Memory B cell (primary cell): ENCODE measurements at places on chromosomes 1 and 21.

- peaks cover 47% of the 10 kb centered on the region for H3K4me1 ChIP-seq
- peak overlapping the region; percentile 93 for H3K27ac ChIP-seq
- H3K36me3 ChIP-seq: peaks cover 56% of the 10 kb centered on the region
- DNase-seq: no peak
- H3K4me3 ChIP-seq: no peak overlapping the region
These were observed 9.5 kb downstream of the DENND2D start for GRCh38 chr1:111190931-111191451.

GRCh38 chr1:67717876-67718275, 32.9 kb downstream of the GADD45A start:
- H3K27ac ChIP-seq: no peak overlapping the region
- no peak overlapping the region for H3K4me3 ChIP-seq
- no peaks in the 10 kb centered on the region for H3K27me3 ChIP-seq
- no peaks in the 10 kb centered on the region for H3K4me1 ChIP-seq

DNA sequence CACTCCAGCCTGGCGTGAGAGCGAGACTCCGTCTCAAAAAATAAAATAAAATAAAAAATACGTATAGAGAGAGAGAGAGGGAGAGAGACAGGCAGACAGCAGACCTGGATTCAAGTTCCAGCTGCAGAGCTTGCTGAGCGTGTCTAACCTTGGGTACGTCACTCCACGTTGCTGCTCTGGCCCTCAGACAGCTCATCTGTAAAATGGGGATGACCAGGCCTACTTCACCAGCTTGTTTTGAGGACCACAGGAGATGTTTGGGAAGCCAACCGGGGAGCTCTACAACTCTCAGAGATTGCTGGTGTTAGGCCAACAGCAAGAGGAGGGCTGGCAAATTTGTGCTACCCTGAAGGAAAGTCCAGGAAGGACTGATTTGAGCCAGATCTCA, 499 bp upstream of the TRAF5 start:
- no peak for DNase-seq
- H3K4me1 ChIP-seq: peaks cover 53% of the 10 kb centered on the region
- H3K27me3 ChIP-seq: no peaks in the 10 kb centered on the region
- peaks cover 10% of the 10 kb centered on the region for H3K36me3 ChIP-seq
- H3K4me3 ChIP-seq: peak overlapping the region; percentile 94

DNA sequence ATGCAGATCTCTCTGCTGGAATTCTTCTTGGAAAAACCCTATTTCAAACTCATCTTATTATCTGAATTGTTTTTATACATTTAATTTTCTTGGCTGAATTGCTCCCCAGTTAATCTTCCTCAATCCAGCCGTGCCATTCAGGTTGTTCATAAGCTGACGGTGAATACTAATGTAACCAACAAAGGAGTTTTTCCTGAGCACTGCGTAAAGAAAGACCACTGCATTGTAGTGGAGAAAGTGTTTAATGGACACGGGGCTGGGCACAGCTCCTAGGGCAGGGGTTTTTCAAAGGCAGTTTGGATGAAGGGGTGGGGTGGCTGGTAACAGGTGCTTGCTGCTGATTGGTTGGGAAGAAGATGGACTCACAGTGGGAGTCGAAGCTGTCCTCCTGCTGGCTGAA, 820.3 kb downstream of the ADGRL2 start:
- H3K27me3 ChIP-seq: no peaks in the 10 kb centered on the region
- H3K4me1 ChIP-seq: no peaks in the 10 kb centered on the region
- H3K4me3 ChIP-seq: no peak overlapping the region
- no peak overlapping the region for H3K27ac ChIP-seq
- no peaks in the 10 kb centered on the region for H3K36me3 ChIP-seq

DNA sequence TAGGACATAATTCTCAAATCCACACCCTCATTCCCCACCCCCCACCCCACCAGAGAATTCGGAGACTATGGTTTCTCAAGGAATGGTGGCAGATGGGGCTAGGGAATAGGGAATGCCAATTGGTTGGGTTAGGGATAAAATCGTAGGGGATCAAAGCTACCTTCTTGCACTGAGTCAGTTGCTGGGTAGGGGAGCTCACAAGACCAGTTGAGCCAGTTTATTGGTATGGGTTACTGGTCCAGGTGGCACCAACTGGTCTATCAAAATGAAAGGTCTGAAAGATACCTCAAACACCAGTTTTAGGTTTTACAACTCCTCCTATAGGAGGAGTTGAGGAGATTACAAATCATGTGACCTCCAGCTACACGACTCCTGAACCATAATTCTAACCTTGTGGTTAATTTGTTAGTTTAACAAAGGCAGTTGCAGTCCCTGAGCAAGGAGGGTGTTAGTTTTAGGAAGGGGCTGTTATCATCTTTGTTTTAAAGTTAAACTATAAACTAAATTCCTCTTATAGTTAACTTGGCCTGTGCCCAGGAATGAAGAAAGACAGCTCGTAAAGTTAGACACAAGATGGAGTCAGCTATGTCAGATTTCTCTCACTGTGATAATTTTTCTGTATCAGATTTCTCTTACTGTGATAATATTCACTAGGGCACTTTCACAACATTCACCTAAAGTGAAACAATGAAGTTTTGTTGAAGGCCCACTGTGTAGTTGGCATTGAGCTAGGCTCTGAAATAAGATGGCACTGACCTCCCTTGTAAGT, 2.5 kb downstream of the SHISAL2A start:
- H3K27ac ChIP-seq: peak overlapping the region; percentile 98
- DNase-seq: no peak
- no peaks in the 10 kb centered on the region for H3K27me3 ChIP-seq
- H3K36me3 ChIP-seq: peaks cover 8% of the 10 kb centered on the region
- peak overlapping the region; percentile 90 for H3K4me3 ChIP-seq

DNA sequence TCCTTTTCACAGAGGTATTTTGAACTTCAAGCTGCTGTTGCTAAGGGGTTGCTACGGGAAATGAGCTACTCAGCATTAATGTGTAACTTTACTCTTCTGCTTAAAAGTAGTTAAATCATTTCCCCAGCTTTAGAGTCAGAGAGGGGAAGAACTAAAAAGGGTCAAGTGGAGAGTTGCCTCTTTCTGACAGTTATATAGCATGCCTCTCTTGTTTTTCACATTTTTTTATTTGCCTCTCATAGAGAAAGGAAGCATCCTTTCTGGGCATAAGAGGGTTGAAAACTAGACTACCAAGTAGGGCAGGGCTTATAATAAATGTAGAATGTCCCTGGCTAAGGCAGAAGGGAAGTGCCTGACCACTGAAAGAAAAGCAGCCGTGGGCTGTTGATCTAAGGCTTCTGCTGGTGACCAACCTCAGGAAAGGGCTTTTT, 10.1 kb upstream of the ELAVL4 start:
- no peak overlapping the region for H3K27ac ChIP-seq
- DNase-seq: no peak

DNA sequence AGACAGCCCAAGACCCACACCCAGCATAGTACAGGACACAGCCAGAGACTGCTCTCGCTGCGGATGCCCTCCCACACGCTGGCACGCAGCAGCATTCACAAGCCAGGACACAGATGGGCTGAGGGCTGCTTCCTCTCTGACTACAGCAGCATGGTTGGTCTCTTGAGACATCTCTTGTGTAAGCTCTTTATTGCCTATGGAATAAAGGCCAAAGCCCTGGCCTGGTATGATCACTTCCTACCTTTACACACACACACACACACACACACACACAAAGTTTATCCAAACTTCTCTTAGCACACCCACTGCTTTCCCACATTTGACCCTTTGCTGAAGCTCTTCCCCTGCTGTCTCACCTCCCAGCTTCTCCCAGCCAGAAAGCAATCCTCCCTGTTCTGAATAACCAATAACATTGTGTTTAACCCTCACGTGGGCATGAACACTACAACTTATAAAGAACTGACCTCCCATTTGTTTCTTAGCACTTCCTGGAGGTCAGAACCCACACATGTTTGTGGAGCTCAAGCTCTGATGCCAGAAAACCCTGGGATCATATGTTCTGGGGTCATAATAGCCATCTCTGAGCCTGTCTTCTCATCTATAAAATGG, 1.2 kb upstream of the LUZP1 start:
- peak overlapping the region; percentile 96 for H3K27ac ChIP-seq
- DNase-seq: no peak
- H3K4me1 ChIP-seq: peaks cover 27% of the 10 kb centered on the region
- H3K27me3 ChIP-seq: no peaks in the 10 kb centered on the region
- peaks cover 3% of the 10 kb centered on the region for H3K36me3 ChIP-seq

- H3K4me3 ChIP-seq: peak overlapping the region; percentile 74
- peak overlapping the region; percentile 98 for H3K27ac ChIP-seq
- peaks cover 1% of the 10 kb centered on the region for H3K36me3 ChIP-seq
- no peaks in the 10 kb centered on the region for H3K27me3 ChIP-seq
- H3K4me1 ChIP-seq: peaks cover 70% of the 10 kb centered on the region
These were observed 62.5 kb upstream of the PRDX6 start for GRCh38 chr1:173414539-173415226.

- H3K27ac ChIP-seq: peak within 1 kb of the TSS; percentile 89
- H3K27me3 ChIP-seq: no peaks in the 10 kb centered on the region
- H3K4me1 ChIP-seq: peaks cover 28% of the 10 kb centered on the region
- H3K4me3 ChIP-seq: peak within 1 kb of the TSS; percentile 92
- peaks cover 7% of the 10 kb centered on the region for H3K36me3 ChIP-seq
- DNase-seq: peak; percentile 76
These were observed at the start of gene TRAPPC10 for GRCh38 chr21:44011579-44012473. Gene TRAPPC10 (plus strand): TSS chr21:44012309. CDS start chr21:44012494, 185 bp downstream.

DNA sequence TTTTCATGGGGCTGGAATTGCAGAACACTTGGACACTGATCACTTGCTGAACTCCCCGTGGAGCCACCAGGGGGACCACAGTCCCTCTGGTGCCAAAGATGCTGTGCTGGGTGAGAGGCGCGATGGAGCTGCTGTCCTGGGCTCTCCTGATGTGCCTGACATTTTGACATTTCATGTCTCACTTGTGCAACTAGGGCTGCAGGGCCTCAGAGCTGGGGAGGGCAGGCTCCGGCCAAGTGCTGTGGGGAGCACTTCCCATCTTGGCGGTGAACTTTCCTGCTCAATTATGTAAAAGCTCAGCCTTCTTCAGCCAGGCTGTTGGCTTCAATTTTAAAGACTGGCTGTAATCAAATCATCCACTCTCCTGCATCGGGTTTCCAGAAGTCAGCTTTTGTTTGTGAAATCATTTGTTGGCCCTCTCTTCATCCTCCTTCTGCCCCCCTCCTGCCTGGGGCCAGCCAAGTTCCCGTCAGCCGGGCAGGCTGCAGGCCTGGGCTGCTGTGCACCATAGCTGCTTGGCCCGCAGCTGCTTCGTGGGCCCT, 36.8 kb downstream of the KCNAB2 start:
- no peaks in the 10 kb centered on the region for H3K4me1 ChIP-seq
- no peak overlapping the region for H3K27ac ChIP-seq
- H3K36me3 ChIP-seq: peaks cover 23% of the 10 kb centered on the region
- DNase-seq: no peak

GRCh38 chr1:235024711-235025421, 103.8 kb downstream of the TOMM20 start:
- H3K36me3 ChIP-seq: no peaks in the 10 kb centered on the region
- H3K4me1 ChIP-seq: peaks cover 6% of the 10 kb centered on the region
- DNase-seq: no peak

- no peak overlapping the region for H3K4me3 ChIP-seq
- H3K27ac ChIP-seq: no peak overlapping the region
- no peaks in the 10 kb centered on the region for H3K4me1 ChIP-seq
- no peak for DNase-seq
- peaks cover 5% of the 10 kb centered on the region for H3K27me3 ChIP-seq
- H3K36me3 ChIP-seq: no peaks in the 10 kb centered on the region
These were observed 8.3 kb downstream of the ACTRT2 start for GRCh38 chr1:3029481-3029961.

- H3K27ac ChIP-seq: peak overlapping the region; percentile 42
- H3K36me3 ChIP-seq: no peaks in the 10 kb centered on the region
- no peaks in the 10 kb centered on the region for H3K27me3 ChIP-seq
- H3K4me3 ChIP-seq: no peak overlapping the region
- H3K4me1 ChIP-seq: peaks cover 32% of the 10 kb centered on the region
- DNase-seq: no peak
These were observed 9.2 kb upstream of the EPHA2 start for GRCh38 chr1:16165073-16165364.

GRCh38 chr21:36254106-36254941, 65.7 kb upstream of the MORC3 start:
- peak overlapping the region; percentile 94 for H3K27ac ChIP-seq
- DNase-seq: no peak
- H3K36me3 ChIP-seq: peaks cover 37% of the 10 kb centered on the region
- peaks cover 43% of the 10 kb centered on the region for H3K4me1 ChIP-seq
- no peaks in the 10 kb centered on the region for H3K27me3 ChIP-seq

DNA sequence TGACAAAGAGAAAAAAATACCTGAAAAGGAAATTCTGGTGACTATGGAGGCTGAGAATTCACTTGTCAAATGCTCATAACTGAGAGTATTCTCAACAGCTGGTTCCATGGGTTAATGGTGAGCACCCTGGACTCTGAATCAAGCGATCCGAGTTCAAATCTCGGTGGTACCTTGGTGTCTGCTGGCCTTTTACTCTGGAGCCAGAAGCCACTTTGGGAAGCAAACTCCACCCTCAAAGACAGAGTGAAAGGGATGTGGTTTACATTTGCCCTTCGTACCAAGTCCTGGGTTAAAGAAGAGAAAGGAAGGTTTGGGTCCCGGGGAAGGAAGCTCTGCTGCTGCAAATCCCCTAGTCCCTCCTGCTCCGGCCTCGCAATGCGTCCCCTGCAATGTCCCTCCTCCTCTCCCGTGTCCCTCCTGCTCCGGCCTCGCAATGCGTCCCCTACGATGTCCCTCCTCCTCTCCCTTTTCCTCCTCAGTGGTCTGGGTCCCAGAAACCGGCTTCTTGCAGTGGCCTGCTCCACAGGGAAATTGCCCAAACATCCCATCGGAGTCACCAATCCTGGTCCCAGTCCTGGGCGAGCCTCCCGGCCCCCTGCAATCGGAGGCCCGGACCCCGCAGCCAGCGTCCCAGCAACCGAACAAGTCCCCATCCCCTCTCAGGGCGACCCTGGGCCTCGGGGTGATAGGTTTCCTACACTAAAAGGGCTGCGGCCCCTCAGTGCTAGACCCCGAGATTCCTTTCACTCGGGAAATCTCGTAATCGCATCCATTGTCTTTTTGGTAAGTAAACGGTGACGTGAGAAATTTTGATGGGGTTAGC, 129.4 kb downstream of the PPIAL4G start:
- DNase-seq: no peak
- H3K36me3 ChIP-seq: no peaks in the 10 kb centered on the region
- H3K4me1 ChIP-seq: peaks cover 3% of the 10 kb centered on the region

DNA sequence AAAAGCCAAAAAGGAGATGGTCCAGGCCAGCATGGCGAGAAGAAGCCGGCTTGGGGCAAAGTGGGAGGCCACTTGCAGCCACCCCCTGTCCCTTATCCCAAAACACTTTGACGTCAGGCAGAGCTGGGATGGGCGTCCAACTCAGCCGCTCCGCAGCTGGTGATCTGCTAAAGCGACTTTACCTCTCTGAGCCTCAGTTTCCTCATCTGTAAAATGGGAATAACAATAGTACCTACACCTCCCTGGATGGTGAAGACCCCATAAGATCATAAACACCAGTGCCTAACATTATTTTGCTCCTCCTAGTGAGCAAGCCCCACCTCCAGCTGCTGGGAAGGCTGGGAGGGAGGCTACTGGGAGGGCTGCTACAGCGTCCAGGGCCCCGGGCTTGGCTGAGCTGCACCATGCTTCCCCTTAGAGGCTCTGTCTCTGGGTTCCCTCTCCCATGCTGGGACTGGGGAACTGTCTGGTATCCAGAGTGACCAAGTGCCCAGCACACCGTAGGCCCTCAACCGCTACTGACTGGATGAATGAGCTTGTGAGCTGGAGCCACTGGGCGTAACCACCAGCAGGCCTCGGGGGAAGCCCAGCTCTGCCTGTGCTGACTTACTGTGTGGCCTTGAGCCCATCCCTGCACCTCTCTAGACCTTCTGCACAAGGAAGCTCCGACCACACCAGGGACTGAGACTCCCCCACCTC, 18.3 kb downstream of the IFFO2 start:
- no peaks in the 10 kb centered on the region for H3K27me3 ChIP-seq
- H3K36me3 ChIP-seq: peaks cover 1% of the 10 kb centered on the region
- DNase-seq: no peak
- peaks cover 27% of the 10 kb centered on the region for H3K4me1 ChIP-seq
